Hindlimb muscle (tissue), 1 donor: ENCODE measurements at places on chromosomes 4 and X.

DNA sequence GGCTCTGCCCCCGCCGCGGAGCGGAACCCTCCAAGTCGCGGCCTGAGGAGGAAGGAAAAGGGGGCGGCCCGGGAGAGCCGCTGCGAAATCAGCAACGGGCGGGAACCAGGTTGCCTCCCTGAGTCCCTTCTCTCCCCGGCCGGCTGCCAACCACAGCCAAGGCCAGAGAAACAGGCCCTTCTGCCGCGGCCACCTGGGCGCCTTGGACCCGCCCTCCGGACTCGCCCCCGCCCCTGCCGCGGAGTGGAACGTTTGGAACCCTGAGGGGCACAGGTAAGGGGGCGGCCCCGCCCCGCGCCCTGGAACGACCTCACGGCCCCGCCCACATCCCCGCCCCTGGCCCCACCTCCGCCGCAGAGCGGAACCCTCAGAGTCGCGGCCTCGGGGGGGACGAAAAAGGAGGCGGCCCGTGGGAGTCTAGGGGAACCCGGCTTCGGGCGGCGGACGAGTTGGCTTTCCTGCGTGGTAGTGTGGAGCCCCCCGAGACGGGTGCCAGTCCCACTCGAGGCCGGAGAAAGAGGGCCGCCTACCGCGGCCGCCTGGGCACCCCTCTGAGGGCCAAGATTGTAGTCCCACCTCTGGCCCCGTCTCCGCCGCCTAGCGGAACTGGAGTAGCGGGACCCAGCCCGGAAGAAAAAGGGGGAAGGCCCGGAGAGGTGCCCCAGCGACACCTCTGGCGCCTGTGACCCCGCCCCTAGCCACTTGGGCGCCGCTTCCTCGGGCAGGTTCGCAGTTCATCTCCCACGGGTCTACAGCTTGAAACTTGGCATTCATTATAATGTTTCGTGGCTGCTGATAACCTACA lies 669 bp upstream of the PHKA2 start:
- peak; percentile 71 for DNase-seq

GRCh38 chr4:102196221-102196620 lies 149.1 kb downstream of the SLC39A8 start:
- no peak for DNase-seq

GRCh38 chr4:151202851-151203455 lies 74.0 kb upstream of the PRSS48 start:
- no peak for DNase-seq

GRCh38 chrX:15269618-15270521 lies at the start of gene ASB9:
Gene ASB9 (minus strand): TSS chrX:15270083. CDS start chrX:15269874, 209 bp downstream.
- peak; percentile 14 for DNase-seq

- DNase-seq = no peak
These were observed 49.5 kb upstream of the GC start for GRCh38 chr4:71833232-71833900.
